Lower leg skin (tissue), 4 donors: ENCODE measurements at places on chromosomes 4 and X.

DNA sequence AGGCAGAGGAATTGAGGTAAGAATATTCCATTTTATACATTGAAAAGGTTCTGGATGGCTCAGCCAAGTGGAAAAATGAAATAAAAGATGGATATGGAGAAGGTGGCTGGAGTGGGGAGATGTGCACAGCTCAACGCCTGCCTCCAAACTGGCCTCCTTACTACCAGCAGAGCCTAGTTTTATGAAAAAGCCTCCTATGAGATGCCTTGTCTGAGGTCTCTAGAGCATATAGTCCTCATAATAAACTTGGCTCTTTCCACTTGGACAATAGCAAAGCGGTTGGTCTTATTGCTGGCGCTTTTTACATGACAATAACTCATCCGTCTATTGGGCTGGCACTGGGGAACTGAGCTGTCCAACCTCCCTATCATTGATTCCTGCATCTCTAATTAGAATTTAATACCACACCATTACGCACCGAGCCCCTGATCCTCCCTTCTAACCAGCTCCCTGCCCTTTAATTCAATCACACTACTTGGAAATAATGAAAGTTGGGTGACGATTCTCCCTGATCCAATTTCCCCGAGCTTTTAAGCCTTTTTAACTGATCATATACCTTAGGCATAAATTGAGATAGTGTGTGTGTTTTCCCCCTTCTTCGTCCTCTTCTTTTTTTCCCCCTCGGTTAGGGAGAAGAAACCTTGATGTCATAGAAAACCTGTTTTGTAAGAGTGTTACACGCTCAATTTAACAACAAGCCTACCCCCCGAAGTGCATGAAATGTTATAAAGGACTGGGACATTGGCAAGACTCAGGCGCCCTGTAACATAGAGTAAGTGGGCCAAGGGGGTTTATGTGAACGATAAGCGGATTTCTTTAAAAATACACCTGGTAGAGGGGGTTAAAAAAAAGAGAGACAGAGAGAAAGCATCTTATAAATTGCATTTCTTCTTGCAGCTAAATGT is at the start of gene PHOX2B:
Gene PHOX2B, minus strand, starts transcription at position 155 of the 905 bp plus-strand sequence. Its CDS starts 115 bp downstream, at position 40.
- DNase-seq = no peak

DNA sequence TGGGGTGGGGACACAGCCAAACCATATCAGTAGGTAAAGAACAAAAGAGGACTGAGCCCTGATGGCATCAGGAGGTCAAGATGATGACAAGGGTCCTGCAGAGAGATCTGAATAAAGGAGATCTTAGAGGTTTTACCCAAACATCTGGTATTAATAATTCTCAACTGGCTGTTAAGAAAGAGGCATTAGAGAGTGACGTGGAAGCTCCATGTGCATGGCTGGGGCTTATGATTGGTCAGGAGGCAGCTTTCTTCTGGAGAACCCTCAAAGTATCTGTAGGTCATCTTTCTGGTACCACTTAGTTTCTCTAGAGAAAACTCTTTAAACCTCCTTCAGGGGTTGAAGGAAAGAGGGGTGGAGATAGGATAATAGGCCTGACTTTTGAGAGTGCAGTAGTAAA is 18.7 kb downstream of the MGST2 start:
- DNase-seq = no peak

DNA sequence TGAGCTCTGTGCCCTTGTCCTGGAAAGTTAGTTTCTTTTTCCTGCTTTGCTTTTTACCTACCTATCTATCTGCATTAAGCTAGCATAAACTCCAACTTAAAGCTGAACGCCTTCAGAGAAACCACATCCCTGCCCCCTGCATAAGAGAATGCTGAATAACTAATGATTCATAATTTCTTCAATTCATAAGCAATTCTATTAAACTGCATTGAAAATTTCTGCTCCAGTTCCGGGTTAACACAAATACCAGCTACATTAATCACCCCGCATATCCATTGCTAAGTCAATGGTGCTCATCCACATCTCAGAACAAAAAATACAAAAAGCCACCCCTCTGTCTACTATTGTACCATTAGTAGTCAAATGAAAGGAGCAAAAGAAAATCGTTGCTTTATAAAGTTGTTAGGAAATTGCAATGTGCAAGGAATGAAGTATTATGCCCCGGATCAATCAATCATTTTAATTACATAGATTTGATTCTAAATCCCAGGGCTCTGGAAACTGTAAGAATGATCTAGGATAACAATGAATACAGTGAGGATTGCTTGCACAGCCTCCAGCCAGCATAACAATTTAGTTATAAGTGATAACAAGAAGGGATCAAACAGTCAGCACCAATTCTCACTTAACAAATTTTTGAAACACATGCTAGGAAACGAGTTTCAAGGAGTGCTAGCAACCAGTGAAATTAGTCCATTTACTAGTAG is 106.8 kb downstream of the ELOVL6 start:
- DNase-seq = no peak

DNA sequence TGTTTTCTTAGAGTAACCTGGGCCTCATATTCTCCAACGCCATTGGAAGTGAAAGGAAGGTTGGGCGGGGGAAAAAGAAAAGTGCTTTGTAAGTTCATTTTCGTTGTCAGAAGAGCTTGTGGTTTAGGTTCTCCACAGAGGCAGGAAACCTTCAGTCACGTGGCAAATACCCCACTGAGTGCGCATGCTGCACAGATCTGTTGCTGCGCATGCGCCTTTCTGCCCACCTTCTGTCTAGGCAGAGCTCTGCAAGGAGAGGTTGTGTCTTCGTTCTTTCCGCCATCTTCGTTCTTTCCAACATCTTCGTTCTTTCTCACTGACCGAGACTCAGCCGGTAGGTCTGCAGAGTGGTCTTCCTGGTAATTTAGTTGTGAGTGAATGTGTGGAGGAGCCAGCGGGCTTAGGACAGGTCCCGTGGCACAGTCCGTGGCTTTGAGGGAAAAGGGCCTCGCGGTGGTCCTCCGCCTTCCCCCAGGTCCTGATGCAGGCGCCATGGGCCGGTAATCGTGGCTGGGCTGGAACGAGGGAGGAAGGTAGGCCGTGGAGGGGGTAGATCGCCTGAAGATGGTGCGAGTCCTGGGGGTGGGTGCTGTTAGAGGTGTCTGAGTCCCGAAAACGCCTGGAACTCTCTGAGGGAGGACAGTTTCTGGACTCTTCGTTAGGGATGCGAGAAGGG is at the start of gene PAGE5:
Gene PAGE5, plus strand, starts transcription at position 228 of the 676 bp plus-strand sequence. CDS start 1,037 bp downstream, outside the sequence.
- no peak for DNase-seq

- no peak for DNase-seq
These were observed 22.5 kb downstream of the RWDD4 start for GRCh38 chr4:183636503-183636902.
